ENCODE measurements at places on chromosomes 6 and 20.
A peak's percentile ranks its signal among the peaks of the same experiment; 100 is the strongest.

- no peak for DNase-seq
Measured at GRCh38 chr20:38260378-38261053, at the start of gene KIAA1755. Gene KIAA1755, minus strand, starts transcription at chr20:38260735. Its CDS starts 235 bp downstream, at chr20:38260500.

GRCh38 chr6:124226396-124226795 is 422.7 kb downstream of the NKAIN2 start:
- DNase-seq, result no peak

DNA sequence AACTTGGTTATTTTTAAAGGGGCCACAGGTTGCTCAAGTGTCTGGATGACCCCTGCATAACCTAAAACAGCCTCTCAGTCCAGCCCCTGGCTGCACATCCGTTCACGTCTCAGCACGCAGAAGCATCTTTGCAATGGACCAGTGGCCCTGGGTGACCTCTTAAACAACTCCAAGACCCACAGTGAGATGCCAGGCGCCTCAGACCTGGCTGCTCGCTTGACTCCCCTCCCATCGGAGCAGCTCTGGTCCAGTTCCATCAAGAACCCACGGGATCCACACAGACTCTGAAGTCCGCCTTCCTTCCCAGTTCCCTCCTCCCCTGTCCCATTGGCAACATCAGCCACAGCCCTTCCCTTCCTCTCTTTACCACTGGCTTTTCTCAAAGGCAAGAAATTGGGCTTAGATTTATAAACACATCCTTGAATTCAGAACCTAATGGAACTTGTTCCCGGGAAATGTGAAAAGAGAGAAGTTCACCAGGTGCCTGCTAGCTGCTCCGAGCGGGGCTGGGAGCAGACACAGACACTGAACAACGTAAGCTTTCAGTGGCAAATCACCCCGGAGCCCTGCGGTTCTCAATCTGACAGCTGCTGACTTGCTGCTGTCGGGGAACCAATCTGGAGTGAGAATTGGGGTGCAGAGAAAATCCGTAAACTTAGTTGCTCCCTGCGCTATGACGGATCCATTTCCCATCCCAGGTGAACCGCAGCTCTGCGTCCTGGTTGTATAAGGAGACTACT is 39.6 kb upstream of the MPC1 start:
- DNase-seq, result no peak

DNA sequence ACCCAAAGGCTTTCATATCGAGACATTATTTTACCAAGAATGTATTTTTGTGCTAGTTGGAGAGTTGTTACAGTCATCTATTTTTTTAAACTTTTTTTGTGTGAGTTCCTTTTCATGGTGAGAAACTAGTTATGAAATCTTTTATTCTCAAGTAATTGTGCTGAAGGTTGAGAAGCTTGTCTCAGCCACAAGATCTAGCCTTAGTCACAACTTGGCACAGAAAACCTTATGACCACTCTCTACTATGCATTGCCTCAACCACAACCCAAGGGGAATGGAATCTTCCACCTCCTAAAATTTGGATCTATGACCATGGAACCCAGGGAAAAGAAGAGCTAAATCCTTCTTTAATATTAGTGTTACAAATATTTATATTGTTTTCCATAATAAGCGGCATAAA is 58.5 kb downstream of the HS3ST5 start:
- no peak for DNase-seq

DNA sequence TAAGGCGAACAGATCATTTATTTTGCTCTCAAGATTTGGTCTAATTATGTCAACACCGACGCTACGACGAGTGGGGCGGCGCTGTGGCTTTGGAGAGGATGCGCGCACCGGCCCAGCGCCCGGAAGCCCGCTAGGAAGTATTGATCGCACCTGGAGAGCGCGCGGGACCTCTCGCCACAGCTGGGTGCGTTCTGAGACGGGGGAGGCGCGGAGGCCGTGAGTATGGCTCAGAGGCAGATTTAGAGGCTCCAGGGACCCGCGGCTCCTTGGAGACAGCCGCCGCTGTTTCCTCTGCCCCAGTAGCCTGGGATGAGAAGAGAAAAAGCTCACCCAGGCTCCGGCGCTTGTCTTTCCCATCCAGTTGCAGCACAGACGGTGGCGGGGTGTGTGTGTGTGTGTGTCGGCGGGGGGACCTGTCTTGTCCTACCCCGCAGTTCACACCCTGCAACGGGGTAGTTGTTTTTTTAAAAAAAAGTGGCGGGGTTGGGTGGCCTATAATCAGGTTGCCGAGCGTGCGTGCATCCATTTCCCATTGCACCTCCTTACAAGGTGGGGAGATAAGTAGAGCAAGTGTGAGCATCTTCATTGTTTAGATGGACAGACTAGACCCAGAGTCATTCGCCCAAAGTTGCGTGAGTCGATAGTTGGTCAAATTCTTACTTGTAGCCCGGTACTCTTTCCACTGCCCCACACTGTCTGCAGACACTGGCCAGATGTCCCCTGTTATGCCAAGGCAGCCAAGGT is 11.2 kb downstream of the TFAP2D start:
- no peak for DNase-seq

GRCh38 chr20:63641792-63642523 is 11.3 kb downstream of the STMN3 start:
- peak; percentile 94 for DNase-seq

GRCh38 chr6:37502703-37503291 is 3.1 kb upstream of the CCDC167 start:
- no peak for DNase-seq

- DNase-seq, result no peak
Measured at GRCh38 chr6:154995254-154996015, at the start of gene TIAM2. Gene TIAM2, plus strand, starts transcription at chr6:154995315. Its CDS starts 133,909 bp downstream, at chr6:155129224.

GRCh38 chr20:47334022-47334551 is 22.4 kb downstream of the ZMYND8 start:
- DNase-seq, result no peak

GRCh38 chr6:159691963-159692287 is 1.1 kb downstream of the SOD2 start:
- DNase-seq, result no peak

DNA sequence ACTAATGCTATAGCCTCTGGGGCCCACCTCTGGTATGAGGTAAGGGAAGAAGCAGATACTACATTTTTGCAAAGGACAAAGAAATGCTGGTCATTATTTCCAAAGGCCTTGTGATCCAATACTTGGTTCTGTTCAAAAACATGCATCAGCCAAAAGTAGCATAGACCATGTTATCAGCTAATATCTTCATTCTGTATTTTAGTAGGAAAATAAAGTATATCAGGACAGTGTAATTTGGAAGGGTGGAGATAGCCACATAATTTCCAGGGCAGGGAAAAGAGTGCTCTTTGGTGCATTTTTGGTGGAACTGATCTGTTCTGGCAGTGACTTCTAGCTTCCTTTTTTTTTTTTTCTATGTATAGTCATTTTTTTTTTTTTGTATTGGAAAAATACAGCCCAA is 258.0 kb upstream of the SOX4 start:
- DNase-seq, result no peak

All from stimulated activated CD8-positive, alpha-beta memory T cell treated with anti-CD3 and anti-CD28 coated beads, Interleukin-7, amount 100 ng/mL, for 1 hour (primary cell).